NCI-H1092 treated with DMSO at 0.1 percent for 48 hours (cell line): ENCODE measurements at places on chromosomes 12 and 14.

DNA sequence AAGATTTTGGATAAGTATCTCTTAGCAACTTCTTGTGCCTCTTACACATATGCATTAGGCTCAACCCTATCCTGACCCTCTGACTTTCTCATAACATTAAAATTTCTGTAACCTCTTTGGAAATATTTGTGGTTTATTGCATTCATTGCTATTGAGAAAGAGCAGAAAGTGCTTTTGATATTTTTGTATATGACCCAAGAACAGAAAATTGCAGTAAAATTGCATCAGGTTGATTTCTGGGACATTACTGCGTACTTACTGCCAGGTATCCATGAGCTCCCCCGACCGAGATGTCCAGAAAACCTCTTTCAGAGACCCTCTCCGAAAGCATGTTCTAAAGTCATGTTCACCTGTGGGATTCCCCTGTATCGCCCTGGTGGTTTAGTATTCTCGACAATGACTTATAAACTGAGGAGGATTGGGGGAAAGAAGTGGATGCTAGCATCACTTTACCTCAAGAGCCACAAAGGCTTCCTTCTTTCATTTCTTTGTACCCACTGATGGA, 14.5 kb upstream of the IL22 start:
- DNase-seq = no peak

DNA sequence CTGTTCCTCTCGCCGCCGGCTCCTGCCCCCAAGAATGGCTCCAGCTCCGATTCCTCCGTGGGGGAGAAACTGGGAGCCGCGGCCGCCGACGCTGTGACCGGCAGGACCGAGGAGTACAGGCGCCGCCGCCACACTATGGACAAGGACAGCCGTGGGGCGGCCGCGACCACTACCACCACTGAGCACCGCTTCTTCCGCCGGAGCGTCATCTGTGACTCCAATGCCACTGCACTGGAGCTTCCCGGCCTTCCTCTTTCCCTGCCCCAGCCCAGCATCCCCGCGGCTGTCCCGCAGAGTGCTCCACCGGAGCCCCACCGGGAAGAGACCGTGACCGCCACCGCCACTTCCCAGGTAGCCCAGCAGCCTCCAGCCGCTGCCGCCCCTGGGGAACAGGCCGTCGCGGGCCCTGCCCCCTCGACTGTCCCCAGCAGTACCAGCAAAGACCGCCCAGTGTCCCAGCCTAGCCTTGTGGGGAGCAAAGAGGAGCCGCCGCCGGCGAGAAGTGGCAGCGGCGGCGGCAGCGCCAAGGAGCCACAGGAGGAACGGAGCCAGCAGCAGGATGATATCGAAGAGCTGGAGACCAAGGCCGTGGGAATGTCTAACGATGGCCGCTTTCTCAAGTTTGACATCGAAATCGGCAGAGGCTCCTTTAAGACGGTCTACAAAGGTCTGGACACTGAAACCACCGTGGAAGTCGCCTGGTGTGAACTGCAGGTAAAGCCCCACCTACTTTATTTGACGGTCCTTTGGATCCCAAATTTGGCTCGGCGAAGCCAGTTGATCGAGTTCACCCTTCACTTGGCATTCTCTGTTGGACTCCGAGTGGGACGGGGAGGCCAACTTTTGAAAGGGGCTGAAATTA, 1.5 kb downstream of the WNK1 start:
- peak; percentile 44 for DNase-seq

DNA sequence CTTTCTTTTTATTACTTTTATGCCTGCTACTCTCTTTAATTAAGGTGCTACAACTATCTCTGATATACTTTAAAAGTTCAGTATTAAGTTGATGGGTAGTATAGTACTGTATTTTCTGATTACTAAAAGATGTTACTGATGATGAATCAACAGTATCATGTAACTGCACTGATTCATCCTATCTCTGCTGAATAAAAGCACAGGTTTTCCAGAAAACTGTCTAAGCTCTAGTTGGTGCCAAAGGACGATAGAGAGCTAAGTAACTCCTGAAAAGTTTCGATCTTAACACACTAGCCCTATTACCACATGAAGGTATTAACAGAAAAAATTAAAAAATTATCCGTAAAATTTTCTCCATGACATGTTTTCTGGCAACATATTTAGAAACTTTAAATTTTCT, 2.1 kb downstream of the SCAF11 start:
- no peak for DNase-seq

DNA sequence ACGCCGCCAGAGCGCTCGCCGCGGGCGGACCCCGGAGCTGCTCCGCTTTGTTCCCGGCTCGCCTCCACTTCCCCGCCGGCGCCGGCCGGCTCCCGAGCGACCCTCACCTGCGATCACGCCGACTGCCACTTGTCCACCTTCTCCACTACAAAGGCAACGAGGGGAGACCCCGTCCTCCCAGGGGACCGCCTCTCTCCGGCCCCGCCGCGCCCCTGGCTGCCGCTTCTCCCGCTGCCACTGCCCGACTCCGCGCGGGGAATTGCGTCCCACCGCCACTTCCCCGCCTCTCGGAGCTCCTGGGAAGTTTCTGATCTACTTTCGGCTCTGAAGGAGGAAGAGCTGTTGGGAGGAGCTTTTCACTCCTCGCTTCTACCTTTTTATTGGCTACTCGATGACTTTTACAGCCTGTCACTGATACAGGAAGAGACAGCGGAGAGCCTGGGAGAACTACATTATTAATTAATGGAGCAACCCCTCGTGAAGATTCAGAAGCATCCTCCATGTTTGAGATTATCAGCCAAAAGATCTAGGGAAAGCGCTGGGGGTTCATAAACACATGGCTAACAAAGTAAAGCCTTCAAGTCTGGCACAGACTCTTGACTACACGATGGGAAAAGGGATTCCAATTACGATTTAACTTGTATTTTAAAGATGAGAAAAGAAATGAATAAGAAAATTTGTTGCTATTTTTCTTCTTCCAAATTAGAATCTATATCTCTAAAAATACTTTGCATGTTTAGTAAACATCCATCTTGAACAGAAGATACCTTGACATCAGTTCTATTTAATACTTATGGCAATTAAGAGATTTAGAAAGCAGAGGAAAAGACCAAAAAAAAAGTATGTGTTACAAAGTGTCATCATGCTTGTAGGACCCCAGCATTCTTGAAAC, at the start of gene BAZ1A:
TSS of gene BAZ1A (minus strand) at position 330 of the 892 bp plus-strand sequence. CDS start 756 bp downstream, outside the sequence.
- peak; percentile 88 for DNase-seq

DNA sequence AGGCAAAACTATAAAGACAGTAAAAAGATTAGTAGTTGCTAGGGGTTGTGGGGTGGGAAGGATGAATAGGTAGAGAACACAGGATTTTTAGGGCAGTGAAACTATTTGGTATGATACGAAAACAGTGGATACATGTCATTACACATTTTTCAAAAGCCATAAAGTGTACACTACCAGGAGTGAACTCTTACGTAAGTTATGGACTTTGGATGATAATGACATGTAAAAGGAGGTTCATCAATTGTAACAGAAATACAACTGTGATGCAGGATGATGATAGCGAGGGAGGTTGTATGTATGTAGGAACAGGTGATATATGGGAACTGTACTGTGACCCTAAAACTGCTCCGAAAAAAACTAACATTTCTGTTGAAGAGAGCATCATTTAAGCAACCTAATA, 15.1 kb upstream of the FGF6 start:
- DNase-seq = no peak

- DNase-seq = no peak
These were observed 62.8 kb downstream of the ANO4 start for GRCh38 chr12:100857418-100857817.

DNA sequence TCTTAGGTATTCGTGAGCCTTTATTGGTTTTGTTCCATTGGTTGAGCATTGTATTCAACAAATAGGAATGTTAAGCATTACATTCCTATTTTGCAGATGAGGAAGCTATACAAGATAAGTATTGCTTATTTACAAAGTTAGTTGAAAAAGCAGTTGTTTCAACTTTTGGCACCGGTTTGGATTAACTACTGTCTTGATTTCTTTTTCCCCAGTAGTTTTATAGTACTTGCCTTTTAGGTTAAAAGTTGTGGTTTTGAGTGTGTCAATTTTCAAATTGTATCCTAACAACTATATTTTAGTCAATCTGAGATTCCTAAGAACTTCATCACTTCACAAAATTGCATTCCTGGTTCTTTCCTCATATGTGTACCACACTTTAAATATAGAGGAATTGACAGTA, 23.8 kb upstream of the MBIP start:
- no peak for DNase-seq

- peak; percentile 79 for DNase-seq
These were observed 747 bp downstream of the IRF2BPL start for GRCh38 chr14:77027538-77028383.

- no peak for DNase-seq
These were observed 1.1 kb downstream of the BRI3BP start for GRCh38 chr12:124994437-124994975.

DNA sequence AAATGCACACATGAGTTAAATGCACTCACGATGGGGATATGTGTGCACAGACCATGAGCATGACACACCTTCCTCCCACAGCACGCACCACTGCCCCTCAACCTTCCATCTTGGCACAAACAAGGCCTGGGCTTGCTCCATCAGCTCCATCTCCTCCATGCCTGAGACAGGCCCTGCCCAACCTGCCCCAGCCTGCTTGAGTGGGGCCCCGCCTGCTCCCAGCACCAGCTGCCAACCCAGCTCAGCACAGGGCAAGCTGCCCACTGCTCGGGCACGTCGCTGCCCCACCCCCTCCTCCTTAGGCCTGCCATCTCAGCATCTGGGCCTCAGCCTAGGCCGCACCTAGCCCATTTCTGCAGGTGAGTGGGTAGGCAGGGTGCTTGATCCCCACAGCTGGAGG, 27.6 kb upstream of the KRT78 start:
- DNase-seq = no peak

GRCh38 chr12:47270782-47271664, 191.3 kb upstream of the AMIGO2 start:
- no peak for DNase-seq

DNA sequence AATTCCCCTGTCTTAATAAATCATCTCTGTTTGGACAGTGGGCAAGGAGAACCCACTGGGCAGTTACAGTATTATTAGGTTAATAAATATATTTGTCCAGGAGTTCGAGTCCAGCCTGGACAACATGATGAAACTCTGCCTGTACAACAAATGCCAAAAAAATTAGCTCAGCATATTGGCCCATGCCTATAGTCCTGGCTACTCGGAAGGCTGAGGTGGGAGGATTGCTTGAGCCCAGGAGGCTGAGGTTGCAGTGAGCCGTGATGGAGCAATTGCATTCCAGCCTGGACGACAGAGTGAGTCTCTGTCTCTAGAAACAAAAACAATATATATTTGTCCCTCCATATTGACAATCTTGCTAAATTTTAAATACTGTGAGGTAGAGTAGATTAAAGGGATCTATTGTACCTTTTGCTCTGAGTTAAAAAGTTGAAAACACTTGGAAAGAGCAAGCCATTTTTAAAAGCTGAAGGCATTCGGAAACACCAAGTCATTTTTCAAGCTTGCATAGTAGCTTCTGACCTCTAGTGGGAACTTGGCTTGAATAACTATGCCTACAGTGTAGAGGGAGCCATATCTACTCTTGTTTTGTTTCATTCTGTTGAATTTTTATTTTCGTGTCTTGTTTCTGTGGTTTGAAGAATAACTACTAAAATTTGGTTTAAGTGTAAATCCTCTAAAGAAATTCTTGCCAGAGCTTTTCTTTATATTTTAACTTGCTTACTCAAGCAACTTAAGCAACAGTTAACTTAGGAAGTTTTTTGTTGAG, 14.6 kb upstream of the EEA1 start:
- no peak for DNase-seq

GRCh38 chr12:72631926-72632685, 359.9 kb downstream of the TRHDE start:
- no peak for DNase-seq

DNA sequence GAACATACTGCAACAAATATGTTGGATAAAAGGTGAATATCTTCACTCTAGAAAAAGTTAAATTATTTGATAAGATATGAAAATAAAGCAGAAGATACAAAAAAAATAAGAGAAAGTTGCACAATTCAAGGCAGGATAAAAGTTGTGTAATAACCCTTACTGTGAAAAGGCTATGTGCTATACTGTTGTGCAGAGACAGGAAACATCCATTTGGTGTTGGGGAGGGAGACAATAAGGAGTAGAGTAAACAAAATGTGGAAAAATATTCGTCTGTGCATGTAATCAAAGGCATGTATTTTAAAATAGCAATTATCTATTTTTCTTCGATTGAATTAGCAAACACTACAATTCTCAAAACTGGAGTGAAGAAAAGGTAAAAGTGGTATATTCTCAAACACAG, 34.8 kb downstream of the PTHLH start:
- DNase-seq = no peak

- no peak for DNase-seq
These were observed 4.8 kb downstream of the YBX3 start for GRCh38 chr12:10718279-10718821.

DNA sequence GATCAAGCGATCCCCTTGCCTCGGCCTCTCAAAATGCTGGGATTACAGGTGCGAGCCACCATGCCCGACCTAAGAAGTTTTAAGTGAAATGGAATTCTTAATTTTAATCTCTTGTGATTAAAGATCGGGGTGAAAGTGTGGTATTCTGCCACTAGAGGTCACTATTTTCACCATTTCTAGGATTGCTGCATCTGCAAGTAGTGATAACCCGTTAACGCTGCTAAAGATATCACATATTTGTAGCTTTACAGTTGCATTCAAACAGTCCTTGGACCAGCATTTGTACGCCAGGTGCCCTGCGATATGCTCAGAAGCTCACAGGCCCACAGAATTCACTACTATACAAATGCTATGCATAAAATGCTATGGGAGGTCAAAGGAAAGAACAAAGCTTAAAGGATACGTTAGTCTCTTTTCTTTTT, 19.3 kb downstream of the CCDC62 start:
- DNase-seq = peak; percentile 32

DNA sequence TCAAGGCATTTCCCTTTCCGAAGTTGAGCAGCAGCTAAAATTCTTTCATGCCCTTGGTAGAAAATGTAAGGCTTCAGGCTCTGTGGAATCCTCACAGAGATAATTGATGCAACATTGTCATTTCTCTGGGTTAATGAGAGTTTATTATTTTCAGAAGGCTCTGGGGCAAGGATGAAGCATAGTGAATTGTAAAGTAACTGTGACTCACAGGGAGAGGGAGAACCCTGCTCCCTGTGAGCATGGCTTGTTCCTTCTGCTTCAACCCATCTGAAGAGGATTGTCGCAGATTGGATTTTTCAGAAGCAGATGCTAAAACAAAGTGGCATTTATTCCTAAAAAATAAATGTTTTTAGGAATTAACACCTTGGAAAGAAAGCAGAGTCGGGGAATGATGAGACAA, 41.2 kb downstream of the APOBEC1 start:
- DNase-seq = no peak

DNA sequence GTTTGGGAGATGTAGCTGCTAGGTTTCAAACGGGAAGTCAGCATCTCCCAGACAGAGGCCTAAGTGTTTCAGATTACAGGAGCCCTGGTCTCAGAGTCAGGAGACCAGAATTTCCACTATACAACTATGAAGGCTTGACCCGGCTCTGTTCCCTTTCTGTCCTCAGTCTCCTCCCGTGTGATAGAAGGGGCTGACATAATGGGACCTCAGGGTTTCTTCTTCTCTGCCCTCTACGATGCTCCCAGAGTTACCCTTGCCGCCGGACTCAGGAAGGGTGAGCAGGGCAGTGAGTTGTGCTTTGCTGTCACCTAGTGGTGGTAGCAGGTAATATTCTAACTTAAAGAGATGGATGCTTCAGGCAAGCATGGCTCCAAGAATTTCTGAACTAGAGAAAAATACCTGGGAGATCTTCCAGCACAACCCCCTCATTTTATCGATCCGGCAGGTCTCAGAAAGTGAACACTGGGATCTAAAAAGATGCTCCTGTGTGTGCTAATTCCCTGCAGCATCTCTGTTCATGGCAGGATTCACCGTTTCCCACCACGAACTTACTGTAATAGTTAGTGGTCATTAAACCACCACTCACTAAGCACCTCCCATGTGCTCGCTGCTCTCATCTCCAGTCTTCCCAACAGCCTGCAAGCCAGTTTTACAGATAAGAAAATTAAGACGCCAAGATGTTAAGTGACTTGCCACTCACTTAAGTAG, 84.4 kb downstream of the VWF start:
- DNase-seq = peak; percentile 60
